ENCODE measurements at places on chromosomes 12 and 14. TPM values are rescaled to one million over a fixed set of nuclear protein-coding genes. Genes with fewer than 3 reads are reported as not detected.

The SIX4 gene
- 13.6 TPM for total RNA-seq

The PIANP gene
- not detected for total RNA-seq

The INSM2 gene
- total RNA-seq = 0.10 TPM

The RDH11 gene
- total RNA-seq = 40.9 TPM

The KLHL42 gene
- total RNA-seq = 37.6 TPM

The MYH6 gene
- total RNA-seq = not detected

The SELPLG gene
- total RNA-seq = 1.2 TPM
